ENCODE measurements at places on chromosomes 13 and 19.
A peak's percentile ranks its signal among the peaks of the same experiment; 100 is the strongest.

DNA sequence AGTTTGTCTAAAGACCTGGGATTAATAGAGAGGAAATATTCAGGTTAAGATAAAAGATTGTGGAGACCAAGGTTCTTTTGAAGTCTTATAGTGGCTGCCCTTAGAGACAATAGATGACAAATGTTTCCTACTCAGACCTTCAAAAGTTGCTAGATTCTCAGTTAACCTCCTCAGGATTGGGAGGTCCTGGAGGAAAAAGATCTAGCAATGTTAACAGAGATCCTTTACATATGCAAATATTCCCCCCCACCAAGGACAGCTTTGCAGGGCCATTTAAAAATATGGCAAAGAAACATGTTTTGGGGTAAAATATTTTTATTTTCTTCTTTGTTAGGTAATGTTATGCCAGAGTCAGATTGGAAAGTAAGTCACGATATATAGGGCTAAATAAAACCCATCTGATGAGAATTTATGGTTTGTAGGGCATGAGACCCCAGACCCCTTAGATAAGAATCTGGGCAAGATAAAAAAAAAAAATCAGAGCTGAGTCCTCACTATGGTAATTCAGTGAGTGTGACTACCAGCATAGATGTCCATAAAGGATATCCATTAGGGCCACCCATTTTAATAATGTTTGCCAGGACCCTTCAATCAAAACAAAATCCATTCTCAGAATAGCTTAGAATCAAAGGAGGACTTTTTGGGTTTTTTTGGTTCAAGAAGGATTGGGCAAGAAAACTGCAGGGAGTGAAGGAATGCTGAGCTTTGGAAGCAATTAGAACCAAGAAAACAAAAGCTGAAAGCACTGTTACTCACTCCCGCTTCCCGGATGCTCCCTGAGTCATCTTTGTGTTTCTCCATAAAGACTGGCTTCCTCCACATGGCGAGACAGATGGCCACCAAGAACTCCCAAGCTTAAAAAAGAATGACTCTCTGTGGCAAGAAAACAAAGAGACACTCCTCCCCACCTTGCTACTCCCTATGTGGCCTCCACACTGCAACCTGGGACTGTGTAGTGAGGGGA lies 28.2 kb downstream of the VSTM1 start:
- no peak for DNase-seq

GRCh38 chr19:45823182-45823581 lies 8.1 kb upstream of the RSPH6A start:
- DNase-seq, result no peak

DNA sequence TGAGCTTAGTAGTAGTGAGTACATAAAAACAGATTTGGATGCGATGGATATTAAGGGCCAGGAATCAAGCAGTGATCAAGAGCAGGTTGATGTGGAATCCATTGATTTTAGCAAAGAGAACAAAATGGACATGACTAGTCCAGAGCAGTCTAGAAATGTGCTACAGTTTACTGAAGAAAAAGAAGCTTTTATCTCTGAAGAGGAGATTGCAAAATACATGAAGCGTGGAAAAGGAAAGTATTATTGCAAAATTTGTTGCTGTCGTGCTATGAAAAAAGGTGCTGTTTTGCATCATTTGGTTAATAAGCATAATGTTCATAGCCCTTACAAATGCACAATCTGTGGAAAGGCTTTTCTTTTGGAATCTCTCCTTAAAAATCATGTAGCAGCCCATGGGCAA lies 11.4 kb downstream of the CHAMP1 start:
- no peak for DNase-seq

DNA sequence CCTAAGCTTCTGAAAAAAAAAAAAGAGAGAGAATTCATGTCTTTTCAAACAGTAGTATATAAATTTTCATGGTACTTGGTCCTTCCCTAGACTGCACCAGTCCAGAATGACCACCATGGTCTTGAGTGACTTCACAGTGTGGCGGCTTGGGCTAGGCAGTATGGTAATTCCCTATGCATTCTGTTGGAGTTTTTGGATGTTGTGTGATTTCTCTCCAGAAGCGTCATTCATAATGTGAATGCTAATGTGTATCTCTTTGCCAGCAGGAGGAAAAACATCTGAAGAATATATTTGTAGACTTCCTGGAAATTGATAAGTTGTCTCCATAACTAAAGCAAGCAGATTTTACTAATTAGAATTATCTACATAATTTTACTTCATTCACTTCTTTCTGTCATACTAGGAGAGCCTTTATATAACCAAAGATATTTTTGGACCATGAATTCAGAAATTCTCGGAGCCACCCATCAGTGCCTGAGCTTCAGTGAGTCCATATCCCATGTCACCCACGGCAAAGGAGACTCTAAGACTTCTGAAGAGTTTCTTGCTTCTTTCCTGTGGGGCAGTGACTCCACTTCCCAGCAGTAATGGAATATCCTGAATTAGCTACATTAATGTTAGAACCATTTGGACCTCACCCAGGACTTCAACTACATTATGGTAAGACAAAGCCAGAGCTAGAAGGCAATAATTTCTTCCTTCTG lies 8.4 kb downstream of the STARD13 start:
- DNase-seq, result no peak

DNA sequence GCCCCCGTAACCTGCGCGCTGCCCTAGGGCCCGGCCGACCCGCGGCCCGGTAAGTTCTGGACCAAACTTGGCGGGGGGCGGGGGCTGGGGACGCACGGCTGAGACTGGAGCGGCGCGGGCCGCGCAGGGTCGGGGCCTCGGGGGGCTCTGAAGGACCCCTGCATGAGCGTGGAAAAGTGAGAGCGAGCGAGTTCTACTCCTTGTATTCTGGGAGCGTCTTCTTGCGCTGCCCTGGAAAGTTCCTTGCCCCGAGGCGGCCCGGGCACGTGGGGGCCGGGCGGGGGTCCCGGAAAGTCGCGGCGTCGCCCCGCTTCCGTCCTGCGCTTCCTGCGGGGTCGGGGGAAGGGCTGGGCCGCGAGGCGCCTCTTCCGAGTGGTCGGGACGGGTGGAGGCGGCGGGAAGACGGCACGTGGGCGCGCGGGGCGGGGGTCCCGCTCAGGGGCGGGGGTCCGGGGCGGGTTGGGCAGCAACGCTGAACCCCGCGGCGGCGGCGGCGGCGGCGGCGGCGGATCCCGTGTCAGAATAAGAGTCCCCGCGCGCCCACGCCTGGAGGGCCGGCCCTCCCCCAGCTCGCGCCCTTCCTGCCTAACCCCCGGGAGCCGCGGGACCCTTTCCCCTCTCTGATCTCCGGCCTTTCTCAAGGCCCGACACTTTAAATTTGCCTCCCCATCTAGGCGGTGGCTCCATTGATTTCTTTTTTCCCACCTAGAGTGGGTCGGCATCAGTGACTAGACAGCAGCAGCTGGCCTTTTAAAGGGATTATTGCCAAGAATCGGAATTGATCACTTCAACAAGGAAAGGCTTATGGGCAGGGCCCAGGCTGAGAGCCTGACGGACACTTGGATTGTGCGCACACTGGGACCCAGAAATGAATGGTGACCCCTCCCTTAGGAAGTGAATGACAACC lies 749 bp downstream of the GATAD2A start:
- peak; percentile 67 for DNase-seq

DNA sequence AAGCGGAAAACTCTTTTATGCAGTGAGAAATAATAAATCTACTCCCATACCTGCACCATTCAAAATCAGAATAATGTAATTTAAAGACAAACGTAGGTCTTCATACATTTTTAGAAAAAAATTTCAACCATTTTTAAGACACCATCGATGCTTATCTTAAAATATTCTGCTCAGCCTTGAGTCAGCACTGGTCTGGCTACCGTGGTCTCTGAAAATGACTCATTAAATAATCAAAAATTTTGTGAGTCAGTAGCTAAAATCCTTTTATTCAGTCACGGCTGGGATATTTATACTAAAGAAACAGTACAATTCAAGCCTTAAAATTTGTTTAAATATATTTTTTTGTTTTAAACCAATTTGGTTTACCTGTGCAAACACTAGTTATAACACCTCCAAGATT lies 2862.8 kb upstream of the PCDH20 start:
- DNase-seq, result no peak

GRCh38 chr13:32285633-32285965 lies 29.6 kb downstream of the ZAR1L start:
- no peak for DNase-seq

DNA sequence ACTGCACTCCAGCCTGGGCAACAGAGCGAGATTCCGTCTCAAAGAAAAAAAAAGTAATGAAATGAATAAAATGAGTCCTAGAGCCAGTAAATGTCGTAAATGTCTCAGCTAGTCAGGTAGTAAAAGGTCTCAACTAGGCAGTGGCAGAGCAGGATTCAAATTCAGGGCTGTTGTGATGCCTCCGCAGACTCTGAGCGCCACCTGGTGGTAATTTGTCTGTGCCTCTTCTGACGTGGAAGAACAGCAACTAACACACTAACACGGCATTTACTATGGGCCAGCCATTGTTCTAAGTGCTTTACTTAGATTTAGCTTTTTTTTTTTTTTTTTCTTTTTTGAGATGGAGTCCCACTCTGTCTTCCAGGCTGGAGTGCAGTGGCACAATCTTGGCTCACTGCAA lies 30.2 kb downstream of the CYP2F1 start:
- peak; percentile 84 for DNase-seq

DNA sequence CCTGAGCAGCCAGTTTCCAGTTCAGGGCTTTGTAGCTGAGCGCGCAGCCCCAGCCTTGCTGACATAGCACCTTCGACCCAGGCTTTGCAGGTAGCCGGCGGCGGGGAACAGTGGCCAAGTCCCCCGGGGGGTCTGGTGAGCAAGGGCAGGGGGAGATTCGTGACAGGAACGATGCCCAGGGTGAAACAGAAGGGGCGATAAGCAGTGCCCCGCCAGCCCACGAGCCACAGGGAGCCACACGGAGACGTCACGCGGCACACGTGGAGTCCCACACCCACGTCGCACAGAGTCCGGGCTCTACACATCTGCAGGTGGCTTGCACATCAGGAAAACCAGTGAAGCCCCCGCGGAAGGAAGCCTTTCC lies 127.2 kb downstream of the SOX1 start:
- no peak for DNase-seq

- no peak for DNase-seq
Measured at GRCh38 chr13:102715447-102715846, 20.6 kb upstream of the METTL21C start.

GRCh38 chr13:26878438-26878837 lies 117.9 kb upstream of the GPR12 start:
- DNase-seq, result no peak

- no peak for DNase-seq
Measured at GRCh38 chr13:113456116-113456702, 2.9 kb upstream of the ADPRHL1 start.

GRCh38 chr19:29411113-29411581 lies 114.6 kb upstream of the VSTM2B start:
- DNase-seq, result no peak

GRCh38 chr19:15156391-15156790 lies 44.4 kb downstream of the NOTCH3 start:
- DNase-seq, result no peak

DNA sequence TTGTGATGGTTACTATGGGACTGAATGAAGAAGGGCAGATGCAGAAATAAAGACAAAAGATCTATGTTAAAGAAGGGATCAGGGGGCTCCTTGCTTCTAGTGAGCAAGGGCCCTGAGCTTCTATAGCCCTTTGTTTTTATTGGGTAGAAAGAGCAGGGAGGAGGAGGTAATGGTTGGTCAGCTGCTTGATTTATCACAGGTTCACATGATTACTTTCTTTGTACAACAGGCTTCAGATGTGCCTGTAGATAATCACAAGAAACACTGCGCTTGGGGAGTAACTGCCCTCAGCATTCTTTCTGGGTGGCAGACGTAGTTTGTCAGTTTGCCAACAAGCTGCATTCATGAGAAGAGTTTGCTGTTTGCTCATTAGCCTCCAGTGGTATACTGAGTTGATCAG lies 4.8 kb upstream of the ZNF439 start:
- DNase-seq, result no peak

- no peak for DNase-seq
Measured at GRCh38 chr19:21314676-21315075, 14.5 kb downstream of the ZNF708 start.

DNA sequence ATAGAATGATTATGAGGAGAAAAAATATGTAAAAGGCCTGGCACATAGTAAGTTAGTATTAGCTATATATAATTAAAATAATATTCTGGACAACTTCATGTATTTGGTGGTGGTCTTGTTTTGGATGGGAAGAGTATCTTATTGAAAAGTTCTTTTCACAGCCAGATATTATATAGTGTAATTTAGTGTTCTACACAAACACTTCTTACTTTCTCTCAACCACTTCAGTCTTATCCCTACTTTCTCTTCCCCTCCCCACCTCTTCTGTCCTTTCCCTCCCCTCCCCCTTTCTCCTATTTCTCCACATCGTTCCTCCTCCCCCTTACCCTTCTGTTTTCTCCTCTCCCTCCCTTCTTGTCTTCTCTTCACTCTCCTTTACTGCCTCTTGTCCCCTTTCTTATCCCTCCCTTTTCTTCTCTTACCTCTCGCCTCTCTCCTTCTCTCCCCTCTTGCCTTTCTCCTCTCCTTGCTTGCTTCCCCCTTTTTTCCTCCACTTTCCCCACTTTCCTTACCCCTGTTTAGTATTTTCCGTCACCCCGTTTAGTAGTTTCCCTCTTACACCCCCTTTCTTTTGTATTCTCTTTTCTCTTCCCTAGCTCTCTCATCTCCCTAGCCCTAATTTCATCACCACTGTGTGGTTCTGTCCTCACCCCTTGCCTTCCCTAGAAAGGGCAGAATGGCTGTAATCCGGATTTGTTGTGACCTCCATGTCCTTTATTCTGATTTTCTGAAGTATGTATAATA lies 107.2 kb upstream of the MLNR start:
- no peak for DNase-seq

DNA sequence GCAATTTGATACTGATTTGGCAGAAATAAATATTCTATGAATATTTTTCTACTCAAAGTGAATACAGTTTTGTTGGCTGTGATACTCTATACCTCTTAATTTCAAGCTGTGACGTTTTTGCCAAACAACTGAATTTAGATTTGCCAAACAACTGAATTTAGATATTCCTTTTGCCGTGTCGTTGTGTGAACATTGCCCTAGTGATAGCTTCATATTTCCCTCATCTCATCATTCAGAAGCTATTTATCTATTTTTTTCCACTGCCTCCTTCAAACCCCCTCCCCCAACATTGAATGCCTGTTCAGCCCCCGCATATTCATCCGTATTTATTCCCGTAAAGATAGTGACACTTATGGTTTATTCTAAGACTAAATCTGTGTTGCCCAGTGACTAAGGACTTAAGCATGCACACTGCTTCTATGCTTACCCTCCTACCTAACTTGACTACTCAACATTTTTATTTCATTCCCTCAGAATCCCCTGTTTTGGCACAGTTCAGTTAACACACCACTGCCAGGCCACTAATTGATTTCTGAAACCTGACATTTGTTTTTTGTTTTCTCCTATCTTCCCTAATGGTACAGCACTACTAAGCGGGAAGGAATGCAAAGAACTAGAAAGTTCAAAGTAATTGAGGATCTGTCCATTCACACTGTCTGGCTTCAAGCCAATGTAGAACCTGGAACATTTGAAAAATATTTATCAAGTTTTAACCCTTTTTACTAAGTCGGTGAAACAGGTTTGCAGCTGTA lies 2.8 kb upstream of the KLF5 start:
- DNase-seq, result no peak

- DNase-seq, result no peak
Measured at GRCh38 chr19:33872445-33873320, 76.0 kb downstream of the KCTD15 start.

- DNase-seq, result no peak
Measured at GRCh38 chr13:110661256-110661655, 44.7 kb downstream of the CARS2 start.
